ENCODE measurements at places on chromosomes 7 and 10. TPM values are rescaled to one million over a fixed set of nuclear protein-coding genes. Genes with fewer than 3 reads are reported as not detected.

DNA sequence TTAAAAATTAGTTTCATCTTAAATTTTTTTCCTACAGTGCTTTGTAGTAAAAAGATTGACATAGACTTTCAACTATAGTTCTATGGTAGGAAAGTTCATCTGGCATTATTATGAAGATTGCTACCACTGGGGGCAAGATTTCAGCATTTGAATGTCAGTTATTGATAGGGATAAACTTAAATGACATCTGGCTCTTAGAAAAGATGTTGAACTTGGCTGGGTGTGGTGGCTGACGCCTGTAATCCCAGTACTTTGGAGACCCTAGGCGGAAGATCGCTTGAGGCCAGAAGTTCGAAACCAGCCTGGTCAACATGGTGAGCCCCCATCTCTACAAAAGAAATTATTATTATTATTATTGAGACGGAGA is 1.4 kb upstream of the TRA2A start:
- no peak for DNase-seq

DNA sequence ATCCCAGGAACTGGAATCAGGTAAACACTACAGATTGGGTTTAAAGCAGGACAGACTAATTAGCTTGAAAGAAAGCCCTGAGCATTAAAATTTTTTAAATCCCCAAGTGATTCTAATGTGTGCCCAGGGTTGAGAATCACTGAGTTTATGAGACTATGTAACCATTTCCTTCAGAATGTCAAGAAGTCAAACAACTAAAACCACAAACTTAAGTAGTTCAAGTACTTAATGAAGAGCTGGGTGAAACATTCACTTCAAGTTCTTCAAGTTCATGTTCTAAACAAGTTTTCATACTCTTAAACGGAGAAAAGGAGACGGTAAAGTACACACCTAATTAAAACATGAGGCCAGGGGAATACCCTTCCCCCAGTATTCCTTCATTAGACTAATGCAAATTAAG is 28.2 kb upstream of the TLL2 start:
- DNase-seq, result no peak

DNA sequence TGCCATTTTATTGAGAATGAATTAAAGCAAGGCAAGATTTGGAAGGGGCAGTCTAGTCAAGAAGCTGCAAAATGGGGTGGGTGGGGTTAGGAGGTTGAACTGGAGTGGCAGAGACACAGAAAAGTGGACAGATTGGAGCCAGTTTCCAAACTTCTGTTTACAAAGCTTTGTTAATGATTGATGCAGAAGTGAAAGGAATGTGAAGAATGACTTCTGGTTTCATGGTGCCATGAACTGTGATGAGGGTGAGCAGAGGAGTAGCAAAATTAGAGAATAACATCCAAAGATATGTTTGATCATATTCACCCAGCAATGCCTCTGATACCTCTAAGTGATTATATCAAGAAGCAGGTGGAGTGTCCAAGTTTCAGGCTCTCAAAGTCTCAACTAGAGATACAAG is 1118.0 kb upstream of the C7orf33 start:
- no peak for DNase-seq

GRCh38 chr7:3495530-3495929 is 194.5 kb downstream of the SDK1 start:
- no peak for DNase-seq

DNA sequence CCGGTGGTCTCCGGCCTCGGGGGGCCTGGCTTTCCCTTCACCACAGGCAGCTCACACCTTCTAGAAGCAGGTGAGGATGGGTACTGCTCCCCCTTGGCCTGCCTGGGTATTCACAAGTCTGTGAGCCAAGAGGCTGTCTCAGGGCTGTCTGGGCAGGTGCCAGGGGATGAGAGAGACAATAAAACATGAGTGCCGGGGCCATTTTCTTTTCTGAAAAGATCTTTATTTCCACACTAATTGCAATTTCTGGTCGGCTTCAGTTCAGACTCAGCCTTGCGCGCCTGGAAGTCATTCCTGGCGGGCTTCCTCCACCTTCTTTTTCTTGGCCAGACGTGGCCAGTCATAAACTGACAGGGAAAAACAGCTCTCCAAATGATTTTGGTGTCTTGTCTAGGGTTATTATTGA is 171.2 kb downstream of the ARHGAP12 start:
- DNase-seq, result no peak

The PLAC9 gene
- polyA plus RNA-seq, result not detected

DNA sequence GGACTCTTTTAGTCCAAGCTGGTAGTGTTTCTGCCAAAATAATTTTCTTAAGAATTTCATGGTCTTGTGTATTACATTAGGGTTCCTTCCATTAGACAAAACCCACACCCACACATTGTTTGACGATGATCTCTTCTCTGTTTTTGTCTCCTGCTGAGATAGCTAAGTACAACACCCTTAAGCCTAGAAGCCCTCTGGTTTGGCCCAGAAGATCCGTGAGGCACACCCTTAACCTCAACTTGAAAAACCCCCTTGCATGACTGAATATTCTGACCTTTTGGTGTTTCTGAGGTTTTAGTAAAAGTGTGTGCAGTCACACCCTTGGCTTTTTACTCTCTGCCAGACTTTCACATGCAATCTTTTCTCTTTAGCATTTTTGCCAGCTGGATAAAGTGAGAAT is 29.3 kb upstream of the ERCC6 start:
- no peak for DNase-seq

The GJC3 gene
- 0.23 TPM for polyA plus RNA-seq

DNA sequence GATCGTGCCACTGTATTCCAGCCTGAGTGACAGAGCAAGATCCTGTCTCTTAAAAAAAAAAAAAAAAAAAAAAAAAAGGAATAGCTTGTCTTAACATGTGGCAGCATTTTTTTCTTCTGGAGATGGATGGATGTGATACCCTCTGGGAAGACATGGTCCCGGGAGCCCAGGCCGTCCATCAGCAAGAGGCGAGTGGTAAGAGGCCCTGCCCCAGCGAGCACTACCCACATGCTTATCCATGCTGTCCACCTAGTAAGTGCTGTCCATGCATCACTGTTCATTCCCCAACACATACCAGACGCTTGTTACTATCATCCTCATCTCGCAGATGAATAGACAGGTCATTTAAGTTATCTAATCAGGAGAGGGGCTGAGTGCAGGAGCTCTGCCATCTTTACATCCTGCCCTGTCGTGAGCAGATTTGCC is 12.9 kb downstream of the ATP6V1F start:
- no peak for DNase-seq

The IRF5 gene
- 27.8 TPM for polyA plus RNA-seq

The CDHR1 gene
- polyA plus RNA-seq, result not detected
